ENCODE measurements at places on chromosomes 2 and 18.
A peak's percentile ranks its signal among the peaks of the same experiment; 100 is the strongest.

DNA sequence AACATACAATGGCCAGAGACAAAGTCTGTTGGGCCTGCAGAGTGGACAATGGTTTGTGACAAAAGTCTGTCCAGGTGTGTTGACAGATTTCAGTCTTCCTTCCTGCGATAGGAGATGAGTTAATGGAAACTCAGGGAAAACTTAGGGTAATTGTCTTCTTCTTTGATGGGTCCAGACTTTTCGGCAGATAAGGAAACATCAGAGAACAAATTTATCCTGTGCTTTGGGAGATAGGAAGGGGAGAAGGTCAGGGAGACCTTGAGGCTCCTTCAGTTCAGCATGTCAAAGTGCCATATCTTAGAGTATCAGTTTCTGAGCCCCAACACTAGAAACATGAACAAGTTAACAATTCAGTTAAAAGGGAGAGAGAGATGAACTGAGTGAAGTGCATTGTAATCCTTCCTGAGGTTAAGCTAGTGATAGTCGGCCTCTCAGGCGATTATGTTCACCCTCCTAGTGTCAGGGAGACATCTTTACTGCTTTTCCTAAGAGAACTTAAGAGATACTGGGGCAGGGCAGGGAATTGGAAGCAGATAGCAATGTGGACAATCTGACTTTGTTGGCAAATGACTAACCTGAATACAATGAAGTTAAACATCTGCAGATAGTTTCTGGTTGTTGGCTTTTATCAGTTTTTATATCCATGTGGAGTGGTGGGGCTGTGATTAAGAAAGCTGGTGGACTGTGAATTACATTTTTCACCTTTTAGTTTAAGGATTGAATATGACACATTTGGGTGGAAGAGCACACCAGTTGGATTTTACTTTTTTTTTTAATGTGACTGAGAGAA, 248.8 kb upstream of the FN1 start:
- DNase-seq = no peak

DNA sequence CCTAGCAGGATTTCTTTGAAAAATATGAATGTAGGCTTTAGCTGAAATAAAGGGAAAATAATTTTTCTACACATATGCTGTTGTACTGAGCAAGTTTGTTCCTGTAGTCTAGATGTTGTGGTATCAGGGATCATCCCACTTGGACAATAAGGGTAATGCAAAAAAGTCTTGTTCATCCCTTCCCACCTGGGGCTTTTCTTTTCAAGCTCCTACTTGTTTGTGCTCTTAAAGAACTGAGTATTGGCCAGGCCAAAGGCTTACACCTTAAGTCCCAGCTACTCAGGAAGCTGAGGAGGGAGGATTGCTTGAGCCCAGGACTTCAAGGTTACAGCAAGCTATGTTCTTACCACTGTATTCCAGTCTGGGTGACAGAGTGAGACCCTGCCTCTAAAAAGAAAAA, 35.5 kb downstream of the ZC3H6 start:
- no peak for DNase-seq

DNA sequence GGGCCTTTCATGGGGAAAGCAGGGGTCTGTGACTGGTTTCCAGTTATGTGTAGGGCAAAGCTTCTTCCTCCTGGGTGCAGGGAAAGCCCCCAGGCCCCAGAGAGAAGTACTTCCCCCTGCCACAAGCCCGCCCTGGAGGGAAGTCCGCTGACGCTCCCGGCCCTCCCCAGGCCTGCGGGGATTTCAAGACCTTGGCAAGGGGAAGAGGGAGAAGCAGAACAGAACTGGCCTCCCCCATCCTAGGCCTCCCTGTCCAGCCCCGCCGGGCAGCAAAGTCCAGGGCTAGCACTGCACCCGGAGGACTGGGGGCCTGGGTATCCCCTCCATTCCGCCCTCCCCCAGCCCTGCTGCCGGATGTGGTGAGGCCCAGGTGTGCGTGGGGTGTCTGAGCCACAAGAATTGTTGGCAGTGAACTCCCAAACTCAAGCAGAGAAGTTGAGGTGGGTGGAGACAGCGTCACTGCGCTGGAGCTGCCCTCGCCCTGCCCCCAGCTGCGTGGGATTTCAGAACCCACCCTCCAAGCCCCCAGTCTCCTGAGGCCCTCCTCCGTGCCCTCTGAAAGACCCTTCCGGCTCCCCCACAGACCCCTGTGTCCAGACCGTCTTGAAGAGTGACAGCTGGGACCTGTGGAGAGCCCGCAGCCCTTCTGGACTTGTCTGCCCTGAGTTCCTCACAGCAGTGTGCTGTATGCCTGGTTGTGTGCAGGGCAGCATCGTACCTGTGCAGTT, 1.1 kb upstream of the DUSP2 start:
- peak; percentile 40 for DNase-seq

GRCh38 chr2:118527571-118527970, 319.9 kb downstream of the EN1 start:
- DNase-seq = no peak

DNA sequence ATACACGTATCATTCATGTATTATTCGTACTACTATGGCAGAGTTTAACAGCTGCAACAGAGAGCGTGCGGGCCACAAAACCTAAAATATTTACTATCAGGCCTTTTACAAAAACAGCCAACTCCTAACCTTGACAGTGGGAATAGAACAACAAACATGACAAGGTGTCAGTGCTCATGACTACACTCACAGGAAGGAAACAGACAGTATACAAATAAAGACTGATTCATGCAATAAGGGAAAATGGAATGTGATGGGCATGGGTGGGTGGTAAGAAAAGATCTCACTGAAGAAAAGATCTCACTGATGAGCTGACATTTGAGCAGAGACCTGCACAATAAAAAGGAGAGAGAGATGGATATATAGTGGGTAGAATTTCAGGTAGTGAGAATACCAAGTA, 347.8 kb downstream of the ALK start:
- DNase-seq = no peak

DNA sequence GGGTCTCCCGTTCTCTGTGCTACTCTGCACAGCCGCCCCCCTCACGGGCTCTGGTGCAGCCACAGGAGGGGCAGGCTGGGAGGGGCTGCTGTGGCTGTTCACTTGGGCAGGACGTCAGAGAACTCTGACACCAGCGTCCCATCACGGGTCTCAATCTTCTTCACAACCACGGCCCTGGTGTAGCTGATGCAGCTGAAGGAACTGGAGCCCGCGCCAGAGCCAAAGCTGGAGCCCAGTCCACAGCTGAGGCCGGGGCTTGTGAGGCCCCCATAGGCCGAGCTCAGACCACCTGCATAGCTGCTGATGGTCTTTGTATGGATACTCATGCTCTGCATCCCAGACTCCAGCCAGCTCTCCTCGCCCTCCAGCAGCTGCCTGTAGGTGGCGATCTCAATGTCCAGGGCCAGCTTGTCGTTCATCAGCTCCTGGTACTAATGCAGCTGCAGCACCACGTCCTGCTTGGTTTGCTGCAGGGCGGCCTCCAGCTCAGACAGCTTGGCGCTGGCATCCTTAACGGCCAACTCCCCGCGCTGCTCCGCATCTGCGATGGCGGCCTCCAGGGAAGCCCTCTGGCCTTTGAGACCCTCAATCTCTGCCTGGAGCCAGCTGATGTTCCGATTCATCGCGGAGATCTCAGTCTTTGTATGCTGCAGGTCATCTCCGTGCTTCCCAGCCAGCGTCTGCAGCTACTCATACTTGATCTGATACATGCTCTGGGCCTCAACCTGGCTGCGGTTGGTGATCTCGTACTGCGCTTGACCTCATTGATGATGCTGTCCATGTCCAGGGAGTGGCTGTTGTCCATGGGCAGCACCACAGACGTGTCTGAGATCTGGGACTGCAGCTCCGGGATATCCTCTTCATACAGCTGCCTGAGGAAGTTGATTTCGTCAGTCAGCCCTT, 7.4 kb upstream of the DUSP19 start:
- no peak for DNase-seq

GRCh38 chr2:10439185-10439879, 8.8 kb downstream of the ODC1 start:
- DNase-seq = no peak

- DNase-seq = no peak
Observed at GRCh38 chr18:76487782-76488181, 7.3 kb downstream of the ZNF516 start.

- DNase-seq = no peak
Observed at GRCh38 chr2:10722252-10722825, 909 bp downstream of the ATP6V1C2 start.

DNA sequence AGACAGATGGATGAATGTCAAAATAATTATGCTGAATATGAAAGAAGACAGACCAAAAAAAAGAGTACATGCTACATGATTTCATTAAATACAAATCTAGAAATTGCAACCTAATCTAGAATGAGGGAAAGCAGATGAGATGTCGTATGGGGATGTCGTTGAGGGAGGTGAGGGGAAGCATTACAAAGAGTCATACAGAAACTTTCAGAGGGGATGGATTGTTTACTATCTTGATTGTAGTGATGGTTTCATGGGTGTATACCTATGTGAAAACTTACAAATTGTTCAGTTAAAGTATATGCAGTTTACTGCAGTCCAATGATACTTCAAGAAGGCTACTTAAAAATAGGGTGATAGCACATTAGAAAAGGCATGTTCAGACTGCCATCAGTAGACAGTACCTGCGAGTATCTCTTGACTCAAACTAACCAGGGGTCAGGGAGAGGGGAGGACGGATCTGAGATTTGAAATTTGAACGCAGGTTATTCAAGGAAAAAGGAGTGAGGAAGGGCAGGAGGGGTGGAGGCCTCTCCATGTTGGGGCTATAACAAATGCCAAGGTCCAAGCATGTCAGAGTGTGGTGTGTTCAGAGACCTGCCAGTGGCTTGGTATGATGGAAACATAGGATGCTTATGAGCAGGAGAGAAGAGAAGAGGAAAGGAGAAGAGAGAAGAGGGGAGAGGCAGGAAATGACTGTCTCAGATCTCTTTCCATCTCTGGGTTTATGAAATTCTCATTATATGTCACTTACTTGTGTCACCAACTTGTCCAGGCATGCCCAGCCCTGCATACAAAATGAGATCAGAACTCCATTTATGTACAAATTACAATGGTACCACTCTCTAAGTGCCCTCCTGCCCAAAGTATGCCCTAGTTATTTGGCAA, 257.3 kb upstream of the CXCR4 start:
- DNase-seq = no peak

DNA sequence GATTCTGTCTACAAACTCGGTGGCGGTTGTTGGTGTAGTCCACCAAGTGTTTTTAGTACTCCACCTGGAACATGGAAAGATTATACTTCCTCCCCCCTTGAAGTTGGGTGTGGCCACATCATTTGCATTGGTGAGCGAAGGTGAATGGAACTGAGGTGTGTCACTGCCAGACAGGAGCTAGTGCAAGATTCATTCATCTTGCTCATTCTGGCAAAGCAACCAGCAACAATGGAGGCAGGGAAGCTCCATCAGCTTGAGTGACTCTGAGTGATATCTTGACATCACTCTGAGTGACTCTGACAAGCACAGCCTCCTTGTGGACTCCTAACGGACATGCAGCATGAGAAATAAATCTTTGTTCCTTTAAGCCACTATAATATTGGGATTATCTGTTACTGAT, 54.7 kb upstream of the SLC1A4 start:
- DNase-seq = no peak

DNA sequence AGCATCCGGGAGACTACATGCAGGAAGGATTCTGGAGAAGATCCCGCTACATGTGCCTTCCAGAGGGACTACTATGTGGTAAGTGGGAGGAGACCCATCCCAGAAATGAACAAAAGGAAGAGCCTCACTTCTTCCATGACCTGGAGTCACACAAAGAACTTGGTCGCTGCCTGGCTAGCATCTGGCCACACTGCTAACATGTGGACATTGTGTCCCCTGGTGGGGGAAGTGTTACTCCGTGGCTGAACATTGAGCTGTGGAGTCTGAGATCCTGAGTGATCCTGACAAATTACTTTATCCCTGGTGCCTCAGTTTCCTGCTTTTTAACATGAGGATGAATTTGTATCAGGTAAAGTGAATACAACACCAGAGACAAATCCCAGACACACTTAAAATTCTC, 8.4 kb downstream of the SPP2 start:
- DNase-seq = no peak

DNA sequence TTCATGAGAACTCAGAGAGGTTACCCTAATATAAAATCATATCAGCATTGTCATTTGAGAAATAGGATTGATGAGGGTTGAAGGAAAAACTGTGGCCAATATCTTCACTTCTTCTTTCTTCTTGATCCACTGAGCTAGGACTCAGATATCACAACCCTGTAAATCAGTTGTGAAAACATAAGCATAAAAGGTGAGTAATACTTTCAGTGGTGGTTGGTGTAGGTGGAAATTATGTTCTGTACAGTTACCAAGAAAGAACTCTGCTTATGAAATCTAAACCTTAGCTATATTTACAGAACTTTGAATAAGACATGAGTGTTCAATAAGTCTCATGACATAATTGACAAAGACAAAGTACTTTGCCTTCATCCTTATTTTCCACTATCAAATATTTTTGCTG, 56.3 kb downstream of the PAX3 start:
- DNase-seq = no peak

DNA sequence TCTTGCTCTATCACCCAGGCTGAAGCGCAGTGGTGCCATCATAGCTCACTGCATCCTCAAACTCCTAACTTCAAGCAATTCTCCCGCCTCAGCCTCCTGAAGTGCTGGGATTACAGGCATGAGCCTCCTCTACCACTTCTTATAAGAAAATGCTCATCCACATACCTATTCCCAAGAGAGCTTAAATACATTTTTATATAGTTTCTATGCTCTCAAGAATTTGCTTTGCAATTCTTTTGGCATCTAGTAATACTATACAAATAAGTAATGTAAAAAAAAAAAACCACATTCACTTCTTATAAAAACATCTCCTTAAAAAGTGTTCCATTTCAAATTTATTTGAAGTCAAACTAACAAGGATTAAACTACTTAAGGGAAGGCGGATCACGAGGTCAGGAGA, 197.3 kb downstream of the DNAH7 start:
- DNase-seq = no peak

- no peak for DNase-seq
Observed at GRCh38 chr2:11279398-11279797, 65.0 kb downstream of the ROCK2 start.

- DNase-seq = no peak
Observed at GRCh38 chr2:233486778-233487552, 79.6 kb downstream of the USP40 start.

- no peak for DNase-seq
Observed at GRCh38 chr2:119010336-119010735, 68.3 kb downstream of the MARCO start.

GRCh38 chr18:64219517-64219916, 70.6 kb upstream of the LINC00305 start:
- DNase-seq = no peak

- no peak for DNase-seq
Observed at GRCh38 chr2:75500633-75501032, 60.1 kb downstream of the EVA1A start.

DNA sequence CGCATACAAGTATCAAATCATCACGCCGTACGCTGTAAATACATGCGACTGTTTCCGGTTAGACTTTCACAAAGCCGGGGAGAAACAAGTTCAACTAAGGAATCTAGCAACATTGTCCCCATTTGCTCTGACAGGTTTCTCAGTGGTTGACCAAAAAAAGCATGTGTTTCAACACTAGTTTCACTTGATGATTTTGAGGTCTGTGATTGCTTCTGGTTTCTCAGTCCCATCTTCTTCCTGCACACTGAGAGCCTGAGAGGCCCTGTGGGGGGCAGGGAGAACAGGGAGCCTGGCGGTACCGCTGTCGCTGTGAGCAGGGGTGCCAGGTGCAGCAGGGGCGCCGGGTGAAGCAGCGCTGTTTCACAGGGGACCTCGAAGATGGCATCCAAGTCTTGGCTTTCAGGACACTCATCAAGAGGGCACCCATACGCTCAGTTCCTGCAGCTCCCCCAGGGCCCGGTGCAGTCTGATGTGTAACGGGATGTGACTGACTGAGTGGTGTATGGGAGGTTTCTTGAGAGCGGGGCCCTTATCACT, 270.9 kb downstream of the TWIST2 start:
- DNase-seq = no peak

GRCh38 chr2:31226266-31226665, 7.7 kb upstream of the EHD3 start:
- DNase-seq = no peak

All from GF-D8 (cell line).